ENCODE measurements at places on chromosomes 1 and 21. TPM values are rescaled to one million over a fixed set of nuclear protein-coding genes. Genes with fewer than 3 reads are reported as not detected.
A peak's percentile ranks its signal among the peaks of the same experiment; 100 is the strongest.

Gene NBPF26
- 1.0 TPM for total RNA-seq

Gene PCAT6
- 7.7 TPM for total RNA-seq

Gene LRRN2
- total RNA-seq = 6.9 TPM

Gene POU3F1
- total RNA-seq = 9.3 TPM

Gene CITED4
- 3.8 TPM for total RNA-seq

Gene CFHR5
- total RNA-seq = not detected

DNA sequence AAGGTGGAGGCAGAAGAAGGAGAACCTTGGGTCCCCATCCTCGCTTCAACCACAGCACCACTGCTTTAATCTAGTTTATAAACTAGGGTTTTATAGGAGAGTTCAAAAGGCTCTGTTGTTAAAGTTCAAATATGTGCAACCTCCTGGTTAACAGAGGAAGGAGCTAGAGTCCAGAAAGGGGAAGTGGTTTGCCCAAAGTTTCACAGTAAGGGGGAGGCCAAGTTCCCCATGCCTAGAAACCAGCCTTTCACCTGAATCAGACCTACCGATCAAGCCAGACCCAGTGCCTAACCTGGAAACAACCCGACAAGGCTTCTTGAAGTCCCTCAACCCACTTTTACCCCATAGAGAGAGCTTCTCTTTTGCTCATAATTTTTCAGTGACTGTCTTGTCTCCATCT is 106.5 kb downstream of the PLPP3 start:
- peaks cover 5% of the 10 kb centered on the region for H3K4me1 ChIP-seq
- H3K4me3 ChIP-seq = no peak overlapping the region
- DNase-seq = no peak
- no peak overlapping the region for H3K27ac ChIP-seq

- no peak overlapping the region for H3K4me3 ChIP-seq
- no peaks in the 10 kb centered on the region for H3K36me3 ChIP-seq
- no peaks in the 10 kb centered on the region for H3K27me3 ChIP-seq
- H3K4me1 ChIP-seq = no peaks in the 10 kb centered on the region
Measured at GRCh38 chr1:215292932-215293331, 210.4 kb downstream of the KCNK2 start.

GRCh38 chr1:21651214-21652042 is 17.7 kb downstream of the RAP1GAP start:
- H3K27ac ChIP-seq = no peak overlapping the region
- peak overlapping the region; percentile 85 for H3K4me3 ChIP-seq
- H3K36me3 ChIP-seq = no peaks in the 10 kb centered on the region
- peaks cover 24% of the 10 kb centered on the region for H3K27me3 ChIP-seq

DNA sequence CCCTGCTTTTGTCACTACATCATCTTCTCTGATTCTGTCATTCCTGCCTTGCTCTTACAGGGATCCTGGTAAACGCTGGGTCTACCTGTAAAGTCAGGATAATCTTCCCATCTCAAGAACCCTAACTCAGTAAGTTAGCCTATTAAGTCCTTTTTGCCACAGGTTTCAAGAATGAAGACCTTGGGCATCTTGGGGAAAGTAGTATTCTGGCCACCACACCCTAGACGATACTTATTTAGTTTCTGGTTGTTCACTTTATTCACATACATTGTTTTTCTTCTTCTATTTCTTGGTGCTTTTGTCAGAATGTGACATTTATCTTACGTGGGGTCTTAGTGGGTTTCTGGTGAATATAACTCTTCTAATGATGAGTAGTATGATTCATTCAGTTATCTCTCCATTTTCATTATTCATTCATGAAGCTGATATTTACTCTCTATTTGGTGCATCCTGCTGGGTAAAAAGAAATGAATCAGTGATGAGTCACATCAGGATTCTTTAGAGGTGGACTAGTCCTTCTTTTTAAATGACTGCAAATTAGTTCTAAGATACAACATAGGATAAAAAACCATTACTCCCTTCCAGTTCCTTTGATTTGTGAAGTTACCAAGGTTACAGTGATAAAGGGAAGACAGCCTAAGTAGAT is 514.4 kb upstream of the B3GALT2 start:
- DNase-seq = no peak
- no peaks in the 10 kb centered on the region for H3K27me3 ChIP-seq
- no peak overlapping the region for H3K27ac ChIP-seq

GRCh38 chr1:200895443-200895789 is 716 bp downstream of the INAVA start:
- DNase-seq = no peak
- H3K27me3 ChIP-seq = no peaks in the 10 kb centered on the region
- H3K36me3 ChIP-seq = no peaks in the 10 kb centered on the region
- H3K27ac ChIP-seq = no peak overlapping the region

DNA sequence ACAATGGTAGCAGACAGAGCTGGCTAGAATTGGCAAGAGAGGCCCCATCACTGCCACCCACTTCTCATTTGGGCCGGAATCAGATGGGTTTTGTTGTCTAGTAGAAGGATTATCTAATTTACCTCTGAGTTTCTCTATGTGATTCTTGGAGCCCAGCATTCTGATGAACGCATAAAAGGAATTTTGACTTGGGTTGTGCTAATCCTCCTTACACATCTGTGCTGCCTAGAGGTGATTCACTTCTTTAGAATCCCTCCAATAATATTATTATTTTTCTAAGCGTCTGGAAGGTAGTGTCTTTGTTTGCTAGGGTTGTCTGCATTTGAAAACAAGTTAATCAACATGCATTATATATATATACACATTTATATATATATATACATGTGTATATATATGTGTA is 118.1 kb downstream of the RUNX1 start:
- H3K27ac ChIP-seq = no peak overlapping the region
- no peaks in the 10 kb centered on the region for H3K27me3 ChIP-seq
- H3K36me3 ChIP-seq = no peaks in the 10 kb centered on the region
- H3K4me3 ChIP-seq = no peak overlapping the region
- H3K4me1 ChIP-seq = peaks cover under 1% of the 10 kb centered on the region

- no peaks in the 10 kb centered on the region for H3K36me3 ChIP-seq
- peaks cover 11% of the 10 kb centered on the region for H3K4me1 ChIP-seq
Measured at GRCh38 chr1:154466921-154467417, 35.0 kb upstream of the TDRD10 start.

DNA sequence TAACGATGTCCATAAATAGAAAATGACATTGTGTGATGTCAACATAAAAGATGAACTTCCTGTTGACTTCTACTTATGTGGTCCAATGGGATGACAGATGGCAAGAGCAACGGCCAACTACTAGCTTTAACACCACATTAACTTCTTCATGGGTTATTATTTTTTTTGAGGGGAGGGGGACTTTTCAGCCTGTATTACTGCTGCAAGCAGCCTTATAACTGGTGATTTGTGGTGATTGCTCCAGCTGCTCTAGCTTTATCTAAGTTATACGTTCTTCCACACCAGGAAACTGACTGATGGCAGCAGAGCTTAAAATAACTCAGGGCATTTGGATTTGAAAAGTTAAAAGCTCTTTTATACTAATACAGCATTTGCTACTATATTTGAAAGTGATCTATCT is 228.8 kb upstream of the B3GALT2 start:
- no peaks in the 10 kb centered on the region for H3K36me3 ChIP-seq
- no peak overlapping the region for H3K27ac ChIP-seq
- DNase-seq = no peak
- no peak overlapping the region for H3K4me3 ChIP-seq
- H3K27me3 ChIP-seq = no peaks in the 10 kb centered on the region

DNA sequence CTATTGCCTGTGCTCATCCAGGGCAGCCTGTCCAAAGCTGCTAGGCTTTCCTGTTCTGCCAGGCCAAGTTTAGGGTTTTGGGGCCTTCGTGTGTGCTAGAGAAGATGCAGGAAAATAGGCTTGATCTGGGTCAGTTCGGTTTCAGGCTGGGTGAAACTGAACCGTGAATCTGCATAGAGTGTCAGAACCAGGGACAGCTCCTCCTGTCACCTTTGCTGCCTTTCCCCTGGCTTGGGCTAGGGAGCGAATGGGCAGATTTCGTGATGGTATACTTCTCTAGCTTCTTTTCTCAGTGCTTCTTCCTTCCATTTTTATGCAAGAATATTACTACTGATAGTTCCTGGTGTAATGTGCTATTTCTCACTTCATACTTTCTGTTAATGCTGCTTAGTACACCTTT is 6.0 kb upstream of the AGO1 start:
- no peak overlapping the region for H3K27ac ChIP-seq
- H3K27me3 ChIP-seq = peaks cover 2% of the 10 kb centered on the region
- H3K36me3 ChIP-seq = no peaks in the 10 kb centered on the region
- H3K4me1 ChIP-seq = no peaks in the 10 kb centered on the region
- no peak for DNase-seq

DNA sequence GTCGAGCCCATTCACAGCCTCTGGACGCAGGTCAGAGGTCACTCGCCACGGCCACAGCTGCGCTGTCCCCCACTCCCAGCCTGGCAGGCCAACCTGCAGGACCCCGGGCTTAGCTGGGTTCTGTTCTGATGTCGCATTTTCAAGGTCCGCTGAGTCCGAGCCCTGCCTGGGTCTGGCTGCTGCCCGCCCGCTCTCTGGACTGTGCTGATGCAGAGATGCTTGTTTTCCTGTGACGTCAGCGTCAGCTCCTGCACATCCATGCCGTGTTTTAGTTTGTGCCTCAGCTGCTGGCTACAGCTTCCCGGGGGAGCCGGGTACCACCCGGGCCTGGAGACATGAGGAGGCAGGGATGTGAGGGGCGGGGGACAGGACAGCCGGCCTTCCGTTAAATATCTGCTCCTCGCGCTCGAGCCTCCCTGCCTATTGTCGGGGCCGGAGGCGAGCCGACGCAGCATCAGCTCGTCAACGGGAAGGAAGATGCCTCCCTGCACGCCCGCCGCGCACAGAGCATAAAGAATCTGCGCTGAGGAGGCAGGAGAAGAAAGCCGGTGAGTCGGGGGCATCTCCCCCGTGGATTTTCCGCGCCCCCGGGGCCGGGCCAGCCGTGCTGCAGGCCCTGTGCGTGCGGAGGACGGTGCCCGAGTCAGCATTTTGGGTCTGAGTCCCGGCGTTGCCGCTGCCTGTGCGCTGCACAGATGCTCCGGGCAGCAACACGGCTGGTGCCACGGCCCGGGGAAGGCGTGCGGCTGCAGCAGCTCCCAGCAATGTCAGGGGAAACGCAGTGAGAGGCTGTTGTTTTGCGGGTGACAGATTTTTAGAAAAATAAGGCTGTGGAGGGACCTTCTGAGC is 23.4 kb downstream of the PRKCZ start:
- H3K4me1 ChIP-seq = peaks cover 27% of the 10 kb centered on the region
- peak; percentile 90 for DNase-seq
- peaks cover 16% of the 10 kb centered on the region for H3K36me3 ChIP-seq
- peaks cover 13% of the 10 kb centered on the region for H3K27me3 ChIP-seq
- peak overlapping the region; percentile 96 for H3K4me3 ChIP-seq
- peak overlapping the region; percentile 98 for H3K27ac ChIP-seq

- H3K27ac ChIP-seq = no peak overlapping the region
- H3K4me1 ChIP-seq = no peaks in the 10 kb centered on the region
- no peak overlapping the region for H3K4me3 ChIP-seq
- no peaks in the 10 kb centered on the region for H3K27me3 ChIP-seq
- no peaks in the 10 kb centered on the region for H3K36me3 ChIP-seq
Measured at GRCh38 chr21:33412832-33413519, 9.8 kb downstream of the IFNGR2 start.

DNA sequence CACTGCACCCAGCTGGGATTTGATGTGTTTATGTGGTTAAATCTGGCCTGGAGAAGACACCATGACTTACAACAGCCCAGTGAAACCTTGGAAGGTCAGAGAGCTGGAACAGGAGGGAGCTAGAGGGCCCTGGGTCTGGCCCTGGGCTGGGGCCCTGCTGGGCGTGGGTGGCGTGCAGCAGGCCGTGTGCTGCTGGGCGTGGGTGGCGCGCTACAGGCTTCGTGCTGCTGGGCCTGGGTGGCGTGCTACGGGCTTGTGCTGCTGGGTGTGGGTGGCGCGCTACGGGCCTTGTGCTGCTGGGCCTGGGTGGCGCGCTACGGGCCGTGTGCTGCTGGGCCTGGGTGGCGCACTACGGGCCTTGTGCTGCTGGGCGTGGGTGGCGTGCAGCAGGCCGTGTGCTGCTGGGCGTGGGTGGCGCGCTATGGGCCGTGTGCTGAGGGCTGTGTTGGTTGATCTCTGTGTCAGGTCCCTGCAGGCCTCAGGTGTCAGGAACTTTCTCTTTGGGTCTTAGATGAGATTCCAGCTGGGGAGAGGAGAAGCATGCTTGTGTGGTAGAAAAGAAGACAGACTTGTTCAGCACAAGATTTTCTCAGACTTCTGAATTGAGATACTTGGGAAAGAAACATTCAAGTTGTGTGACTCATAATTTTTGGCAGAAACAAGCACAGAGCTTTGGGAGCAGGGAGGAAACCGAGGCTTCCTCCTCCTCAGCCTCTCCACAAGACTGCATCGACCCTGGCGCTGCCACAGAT is 66.0 kb downstream of the COL18A1 start:
- H3K36me3 ChIP-seq = no peaks in the 10 kb centered on the region
- peaks cover 3% of the 10 kb centered on the region for H3K27me3 ChIP-seq
- H3K4me3 ChIP-seq = no peak overlapping the region
- no peak overlapping the region for H3K27ac ChIP-seq

GRCh38 chr1:19113697-19114092 is 96.4 kb downstream of the UBR4 start:
- H3K4me3 ChIP-seq = no peak overlapping the region
- H3K27me3 ChIP-seq = no peaks in the 10 kb centered on the region
- peak; percentile 33 for DNase-seq

GRCh38 chr1:156146769-156147405 is 6.5 kb upstream of the SEMA4A start:
- peak overlapping the region; percentile 68 for H3K4me3 ChIP-seq
- H3K27me3 ChIP-seq = peaks cover 10% of the 10 kb centered on the region
- no peaks in the 10 kb centered on the region for H3K36me3 ChIP-seq
- no peak for DNase-seq
- H3K4me1 ChIP-seq = peaks cover 9% of the 10 kb centered on the region

DNA sequence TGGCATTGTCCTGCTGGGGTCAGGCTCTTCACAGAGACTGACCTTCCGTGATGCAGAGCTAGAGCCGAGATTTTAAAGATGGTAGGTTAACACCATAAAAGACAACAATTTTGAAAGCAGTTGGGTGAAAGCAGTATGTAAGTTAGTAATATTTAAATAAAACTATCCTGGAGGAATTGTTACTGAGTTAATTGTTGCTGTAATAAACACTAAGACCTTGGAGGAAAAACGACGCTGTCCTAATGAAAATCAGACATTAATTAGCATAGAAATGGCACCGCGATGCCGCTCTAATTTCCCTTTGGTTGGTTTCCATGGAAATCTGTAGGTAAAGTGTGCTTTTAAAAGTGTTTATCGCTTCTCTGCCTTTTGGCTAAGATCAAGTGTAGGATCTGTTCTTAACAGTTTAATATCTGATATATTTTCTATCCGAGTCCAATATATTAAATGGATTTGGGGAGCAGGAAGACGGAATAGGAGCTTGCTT is 745 bp upstream of the ANP32E start:
- H3K27ac ChIP-seq = no peak overlapping the region
- peaks cover 8% of the 10 kb centered on the region for H3K4me1 ChIP-seq
- H3K4me3 ChIP-seq = no peak overlapping the region
- H3K27me3 ChIP-seq = peaks cover 5% of the 10 kb centered on the region
- DNase-seq = no peak
- no peaks in the 10 kb centered on the region for H3K36me3 ChIP-seq

DNA sequence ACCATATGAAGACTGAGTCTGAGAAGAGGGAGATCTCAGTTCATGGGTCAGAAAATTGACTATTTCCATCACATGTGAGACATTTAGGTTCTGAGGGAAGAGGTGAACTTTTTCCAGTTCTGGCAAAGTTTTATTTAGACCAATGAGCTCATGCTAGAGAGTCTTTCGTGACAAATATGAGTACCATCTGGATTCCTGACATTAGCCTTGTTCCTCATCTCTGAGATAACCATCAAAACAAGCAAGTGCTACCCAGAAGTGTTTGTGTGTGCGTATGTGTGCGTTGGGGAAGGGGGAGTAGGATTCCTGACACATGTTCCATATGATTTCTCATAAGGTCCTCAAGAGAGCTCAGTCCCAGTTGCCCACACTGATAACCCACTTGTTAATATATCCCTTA is 120.6 kb downstream of the FASLG start:
- H3K4me1 ChIP-seq = peaks cover 2% of the 10 kb centered on the region
- H3K4me3 ChIP-seq = no peak overlapping the region
- H3K27ac ChIP-seq = no peak overlapping the region

Data from glutamatergic neuron (in vitro differentiated cells).